ENCODE measurements at places on chromosomes 7 and 10.

GRCh38 chr7:26444555-26444954 is 152.9 kb downstream of the SNX10 start:
- DNase-seq = no peak

GRCh38 chr10:317271-317769 is 182.1 kb downstream of the ZMYND11 start:
- DNase-seq = no peak

- DNase-seq = no peak
These were observed 141.4 kb upstream of the FOXP2 start for GRCh38 chr7:114273218-114273617.

DNA sequence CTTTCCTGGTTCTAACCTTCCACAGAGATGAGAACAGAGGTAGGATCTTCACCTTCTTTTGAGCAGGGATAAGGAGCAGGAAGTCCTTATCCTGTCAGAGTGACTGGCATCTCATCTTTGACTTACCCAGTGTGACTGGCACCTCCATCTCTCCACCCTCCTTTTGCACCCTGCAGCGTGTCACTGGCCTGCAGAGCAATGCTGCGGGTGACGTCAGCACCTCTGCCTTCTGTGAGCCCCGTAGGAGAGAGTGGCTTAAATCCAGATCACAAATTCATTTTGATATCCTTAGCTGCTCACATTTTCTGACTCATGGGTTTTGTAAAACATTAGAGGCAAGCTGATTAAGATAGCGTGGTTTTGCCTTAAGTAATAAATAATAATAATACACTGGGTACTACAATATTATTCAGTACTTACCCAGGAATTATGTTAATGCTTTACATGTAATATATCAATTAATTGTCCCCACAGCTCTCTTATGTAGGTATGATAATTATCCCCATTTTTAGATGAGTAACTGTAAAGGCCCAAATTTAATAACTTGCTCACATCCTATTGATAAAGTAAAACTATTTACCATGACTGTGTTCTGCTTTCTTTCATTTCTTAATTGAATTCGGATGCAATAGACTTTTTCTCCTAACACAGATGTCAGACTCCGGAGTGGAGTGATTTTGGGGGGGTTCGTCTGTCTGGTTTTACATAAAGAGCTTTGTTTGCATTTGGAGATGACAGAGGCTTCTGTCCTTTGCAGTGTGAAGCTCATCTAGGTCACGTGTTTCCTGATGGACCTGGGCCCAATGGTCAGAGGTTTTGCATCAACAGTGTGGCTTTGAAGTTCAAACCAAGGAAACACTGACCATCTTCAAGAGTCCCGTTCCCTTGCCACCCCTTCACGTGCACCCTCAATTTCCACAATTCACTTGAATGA is 24.9 kb downstream of the MSRB2 start:
- DNase-seq = no peak

- DNase-seq = no peak
These were observed 146.5 kb downstream of the PHF14 start for GRCh38 chr7:11120068-11120664.

- DNase-seq = no peak
These were observed 82.9 kb upstream of the SMNDC1 start for GRCh38 chr10:110387617-110387982.

GRCh38 chr7:134174795-134175261 is 47.7 kb downstream of the LRGUK start:
- peak; percentile 8 for DNase-seq

Data from CD4-positive, alpha-beta T cell treated with Interleukin-2 at 100 ng/mL for 4 hours (primary cell).